ENCODE measurements at places on chromosomes 3 and 15. TPM values are rescaled to one million over a fixed set of nuclear protein-coding genes. Genes with fewer than 3 reads are reported as not detected.

- DNase-seq, result no peak
Measured at GRCh38 chr3:14672588-14672987, 2.4 kb upstream of the C3orf20 start.

GRCh38 chr15:79373728-79374127, 58.4 kb upstream of the MINAR1 start:
- no peak for DNase-seq

DNA sequence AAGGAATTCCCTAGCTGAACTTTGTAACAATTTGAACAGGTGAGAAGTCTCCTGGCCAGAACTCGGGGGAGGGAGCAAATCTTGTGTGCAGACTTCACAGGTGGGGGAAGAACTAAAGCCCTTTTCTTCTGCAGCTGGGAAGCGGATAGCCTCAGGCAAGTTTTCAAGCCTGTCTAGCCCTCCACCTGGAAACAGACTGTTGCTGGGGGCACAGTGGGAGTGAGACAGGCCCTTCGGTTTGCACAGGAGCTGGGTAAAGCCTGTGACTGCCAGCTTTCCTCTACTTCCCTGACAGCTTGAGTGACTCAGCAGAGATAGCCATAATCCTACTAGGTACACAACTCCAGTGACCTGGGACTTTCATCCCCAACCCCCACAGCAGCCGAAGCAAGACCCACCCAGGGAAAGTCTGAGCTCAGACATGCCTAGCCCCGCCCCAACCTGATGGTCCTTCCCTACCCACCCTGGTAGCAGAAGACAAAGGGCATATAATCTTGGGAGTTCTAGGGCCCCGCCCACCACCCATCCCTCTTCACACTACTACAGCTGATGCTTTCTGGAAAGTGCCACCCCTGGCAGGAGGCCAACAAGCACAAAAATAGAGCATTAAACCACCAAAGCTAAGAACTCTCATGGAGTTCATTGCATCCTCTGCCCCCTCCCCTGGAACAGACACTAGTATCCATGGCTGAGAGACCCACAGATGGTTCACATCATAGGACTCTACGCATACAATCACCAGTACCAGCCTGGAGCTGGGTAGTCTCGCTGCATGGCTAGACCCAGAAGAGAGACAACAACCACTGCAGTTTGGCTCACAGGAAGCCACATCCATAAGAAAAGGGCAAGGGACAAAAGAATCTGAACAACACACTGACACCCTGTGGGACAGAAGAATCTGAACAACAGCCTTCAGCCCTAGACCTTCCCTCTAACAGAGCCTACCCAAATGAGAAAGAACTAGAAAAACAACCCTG, 479.0 kb downstream of the RAP2B start:
- DNase-seq, result no peak

GRCh38 chr3:46090161-46090591, 62.9 kb upstream of the XCR1 start:
- DNase-seq, result no peak

Gene GOLGA8H
- 1.4 TPM for total RNA-seq

Gene ICE2
- total RNA-seq, result 123 TPM

Gene SPINK8
- not detected for total RNA-seq

GRCh38 chr3:42906070-42906847, at the start of gene ZNF662:
Gene ZNF662, plus strand, starts transcription at chr3:42906142. Its CDS starts 1,973 bp downstream, at chr3:42908115.
- DNase-seq, result no peak

GRCh38 chr3:23395115-23395514, 192.0 kb downstream of the UBE2E2 start:
- DNase-seq, result no peak

Measured in urinary bladder (tissue), 4 donors.